GM06990 (cell line): ENCODE measurements at places on chromosomes 2 and 18.

DNA sequence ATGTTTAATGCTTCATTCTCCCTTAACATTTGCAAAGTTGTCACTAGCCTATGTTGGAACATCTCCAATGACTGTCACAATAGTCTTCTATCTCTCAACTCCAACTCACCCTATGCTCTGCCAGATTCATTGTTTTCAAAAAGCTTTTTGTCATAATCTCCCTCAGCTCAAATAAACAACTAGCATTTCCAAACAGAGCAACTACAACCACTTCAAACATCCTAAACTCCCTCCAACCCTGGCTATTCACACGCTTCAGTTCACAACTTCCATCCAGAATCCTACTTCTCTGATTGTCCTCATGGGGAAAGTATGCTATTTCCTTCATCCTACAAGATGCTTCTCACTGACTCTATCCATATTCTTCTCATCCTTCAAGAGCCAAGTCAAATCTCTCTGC lies 139.2 kb upstream of the VRK2 start:
- DNase-seq = no peak

DNA sequence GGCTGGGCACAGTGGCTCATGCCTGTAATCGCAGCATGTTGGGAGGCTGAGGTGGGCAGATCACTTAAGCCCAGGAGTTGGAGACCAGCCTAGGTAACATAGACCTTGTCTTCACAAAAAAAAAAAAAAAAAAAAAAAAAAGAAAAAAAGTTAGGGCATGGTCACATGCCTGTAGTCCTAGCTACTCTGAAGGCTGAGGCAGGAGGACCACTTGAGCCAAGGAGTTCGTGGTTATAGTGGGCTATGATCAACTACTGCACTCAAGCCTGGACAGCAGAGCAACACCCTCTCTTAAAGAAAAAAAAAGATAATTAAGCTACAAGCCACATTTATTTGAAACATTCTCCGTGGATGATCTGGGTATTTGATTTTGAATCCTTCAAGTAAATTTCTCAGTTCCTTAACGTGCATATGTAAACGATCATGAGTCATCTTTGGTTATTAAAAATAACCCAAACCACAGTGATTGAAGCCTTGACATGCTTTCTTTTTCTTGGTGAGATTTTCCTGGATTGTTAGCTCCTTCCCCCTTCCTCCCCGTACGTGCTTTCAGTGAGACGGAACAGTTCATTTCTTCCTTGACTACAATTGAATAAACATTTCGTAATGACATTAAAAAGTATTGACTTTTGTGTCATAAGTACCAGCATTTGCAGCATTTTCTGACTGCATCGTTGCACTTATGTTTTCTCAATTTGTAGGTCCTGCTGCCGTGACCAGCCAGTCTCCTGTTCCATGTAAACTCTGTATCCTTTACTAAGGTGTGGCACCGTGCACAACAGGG lies 20.3 kb downstream of the RMC1 start:
- no peak for DNase-seq

GRCh38 chr2:125312342-125312741 lies 1287.3 kb downstream of the CNTNAP5 start:
- DNase-seq = no peak

DNA sequence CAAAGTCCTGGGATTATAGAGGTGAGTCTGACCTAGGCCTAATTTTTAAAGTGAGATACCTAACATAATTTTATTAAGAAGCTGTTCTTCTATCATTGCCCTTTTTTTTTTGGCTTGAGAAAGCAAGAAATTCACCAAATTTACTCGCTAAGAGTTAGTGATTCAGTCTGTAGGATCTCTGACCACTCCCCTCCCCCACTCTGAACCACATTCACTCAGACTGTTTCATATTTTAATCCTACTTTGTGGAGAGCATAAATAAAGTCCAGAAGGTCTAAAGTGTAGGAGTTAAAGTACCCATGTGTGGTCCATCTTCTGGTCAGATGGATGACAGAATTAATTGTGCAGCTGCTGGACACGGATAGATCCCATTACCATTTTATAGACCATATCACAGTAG lies 115.8 kb upstream of the MGAT5 start:
- no peak for DNase-seq

- no peak for DNase-seq
Observed at GRCh38 chr2:180743401-180743800, 237.0 kb upstream of the UBE2E3 start.

DNA sequence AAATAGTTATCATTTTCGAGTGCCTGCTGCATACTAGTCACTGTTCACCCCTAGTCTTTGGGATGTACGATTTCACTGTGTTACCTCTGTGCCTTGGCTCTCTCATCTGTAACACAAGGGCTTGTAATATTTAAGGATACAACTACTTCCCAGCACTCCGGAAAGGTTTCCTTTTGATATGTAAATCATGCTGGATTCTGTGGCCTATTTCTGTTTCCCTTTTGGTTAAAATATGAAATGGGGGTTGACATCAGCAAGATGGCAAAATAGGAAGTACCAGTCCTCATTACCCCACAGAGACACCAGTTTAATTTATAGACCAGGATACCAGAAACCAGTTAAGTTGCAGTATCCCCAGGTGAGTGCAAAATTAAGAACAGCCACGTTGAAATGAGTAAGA lies 23.5 kb downstream of the PSMG2 start:
- DNase-seq = no peak

DNA sequence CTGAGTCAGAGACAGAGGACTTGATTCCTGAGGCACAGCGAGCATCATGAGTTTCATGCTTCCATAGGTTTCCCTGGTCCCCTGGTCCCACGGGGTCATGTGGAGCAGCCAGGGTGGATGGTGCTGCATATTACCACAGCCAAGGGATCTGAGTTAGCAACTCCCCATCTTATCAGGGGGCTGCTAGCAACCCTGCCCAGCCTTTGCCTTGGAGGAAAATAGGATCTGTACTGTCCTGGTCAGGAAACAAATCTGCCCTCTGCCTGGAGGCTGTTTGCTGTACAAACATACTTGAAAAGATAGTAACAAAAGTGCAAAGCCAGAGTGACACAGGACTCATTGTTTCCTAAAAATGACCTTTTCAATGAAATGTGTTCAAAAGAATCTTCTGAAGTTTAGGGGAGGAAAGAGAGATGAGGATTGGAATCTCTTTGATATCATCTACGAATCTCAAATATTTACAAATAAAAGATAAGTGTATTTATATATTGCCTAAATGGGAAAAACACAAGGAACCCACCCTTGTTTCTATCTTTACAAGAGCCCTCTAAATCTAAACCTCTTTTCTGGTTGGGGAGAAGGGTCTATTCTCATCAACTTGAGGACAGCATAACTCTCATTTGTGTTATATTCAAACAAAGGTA lies 194.8 kb downstream of the CD226 start:
- no peak for DNase-seq

GRCh38 chr2:138468617-138469016 lies 33.0 kb upstream of the SPOPL start:
- DNase-seq = no peak

- no peak for DNase-seq
Observed at GRCh38 chr18:59520562-59521355, 161.7 kb upstream of the LMAN1 start.

GRCh38 chr18:23908827-23909226 lies 105.7 kb upstream of the TTC39C start:
- no peak for DNase-seq

- no peak for DNase-seq
Observed at GRCh38 chr2:239232195-239232578, 168.6 kb downstream of the HDAC4 start.

DNA sequence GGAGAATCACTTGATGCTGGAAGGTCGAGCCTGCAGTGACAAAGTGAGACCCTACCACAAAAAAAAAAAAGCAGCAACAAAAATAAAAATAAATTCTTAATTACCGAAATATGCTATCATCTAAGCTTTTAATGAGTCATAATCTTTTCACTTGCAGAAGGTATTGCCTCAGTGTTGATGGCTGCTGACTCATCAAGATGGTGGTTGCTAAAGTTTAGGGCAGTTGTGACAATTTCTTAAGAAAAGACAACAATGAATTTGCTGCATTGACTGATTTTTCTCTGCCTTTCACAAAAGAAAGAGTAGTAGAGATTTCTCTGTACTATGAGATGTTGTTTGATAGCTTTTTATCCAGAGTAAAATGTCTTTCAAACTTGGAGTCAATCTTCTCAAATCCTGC lies 1809.0 kb downstream of the SUCLG1 start:
- no peak for DNase-seq

GRCh38 chr2:98367721-98368120 lies 21.5 kb downstream of the CNGA3 start:
- no peak for DNase-seq

DNA sequence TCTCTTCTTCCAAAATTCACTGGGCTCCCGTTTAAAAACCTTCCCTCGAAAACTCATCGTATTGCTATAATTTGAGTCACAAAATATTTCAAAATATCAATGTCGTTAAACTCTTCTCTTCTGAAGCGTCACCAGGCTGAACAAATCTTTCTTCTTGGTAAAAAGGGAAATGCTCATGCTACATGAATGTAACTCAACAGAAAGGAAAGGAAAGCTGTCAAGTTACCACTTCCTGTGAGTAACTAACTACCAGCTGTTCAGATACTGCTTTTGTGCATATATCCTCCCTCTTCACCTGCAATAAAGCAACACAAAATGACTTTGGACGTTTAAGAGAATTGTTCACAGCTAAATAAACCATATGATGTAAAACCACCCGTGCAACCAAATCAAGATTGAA lies 95.4 kb downstream of the DOCK10 start:
- DNase-seq = no peak

DNA sequence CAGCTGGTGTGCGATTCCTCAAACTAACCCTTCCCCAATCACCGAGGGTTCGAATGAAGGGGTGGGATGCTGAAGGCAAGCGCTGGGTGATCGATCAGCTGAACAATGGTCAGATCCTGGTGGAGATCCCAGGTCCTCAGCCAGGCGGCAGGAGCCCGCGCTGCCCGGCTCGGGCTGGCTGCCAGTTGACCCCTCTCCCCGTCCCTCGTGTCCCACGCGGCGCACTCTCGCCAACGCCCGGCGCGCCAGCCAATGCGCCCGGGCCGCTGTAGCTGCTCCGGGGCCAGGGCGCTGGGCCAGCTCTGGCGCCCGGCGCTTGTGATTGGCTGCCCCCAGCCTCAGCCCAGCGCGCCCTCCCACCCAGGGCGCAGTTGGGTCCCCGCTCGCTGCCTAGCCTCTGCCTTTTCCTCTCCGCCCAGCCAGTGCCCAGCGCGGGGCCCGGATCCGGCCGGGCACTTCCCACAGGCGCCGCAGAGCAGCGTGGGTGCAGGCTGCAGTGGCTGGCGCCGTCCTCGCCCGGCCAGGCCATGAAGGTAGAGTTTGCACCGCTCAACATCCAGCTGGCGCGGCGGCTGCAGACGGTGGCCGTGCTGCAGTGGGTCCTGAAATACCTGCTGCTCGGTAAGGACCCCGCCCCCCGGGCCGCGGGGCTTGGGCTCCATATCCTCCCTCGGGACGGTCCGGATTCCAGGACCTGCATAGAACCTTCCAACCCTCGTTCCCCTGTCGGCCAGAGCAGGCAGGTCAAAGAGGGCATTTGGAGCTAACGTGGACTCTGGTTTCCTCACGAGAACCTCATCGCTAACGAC lies at the start of gene MOGAT1:
Gene MOGAT1 (plus strand): TSS at position 400 of the 809 bp plus-strand sequence. CDS start 128 bp downstream, at position 528.
- no peak for DNase-seq

DNA sequence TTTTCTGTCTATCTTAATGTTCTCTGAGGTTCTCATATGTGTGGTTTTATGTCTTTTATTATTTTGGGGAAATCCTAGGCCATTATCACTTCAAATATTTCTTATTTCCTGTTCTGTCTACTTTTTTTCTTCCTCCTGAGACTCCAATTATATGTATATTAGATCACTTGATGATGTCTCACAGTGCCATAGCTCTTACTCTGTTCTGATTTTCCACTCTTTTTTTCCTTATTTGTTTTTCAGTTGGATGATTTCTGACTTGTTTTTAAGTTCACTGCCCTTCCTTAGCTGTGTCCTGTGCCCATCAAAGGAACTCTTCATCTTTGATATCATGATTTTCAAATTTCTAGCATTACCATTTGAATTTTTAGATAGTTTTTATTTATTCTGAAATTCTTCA lies 24.1 kb downstream of the FAM228B start:
- DNase-seq = no peak

DNA sequence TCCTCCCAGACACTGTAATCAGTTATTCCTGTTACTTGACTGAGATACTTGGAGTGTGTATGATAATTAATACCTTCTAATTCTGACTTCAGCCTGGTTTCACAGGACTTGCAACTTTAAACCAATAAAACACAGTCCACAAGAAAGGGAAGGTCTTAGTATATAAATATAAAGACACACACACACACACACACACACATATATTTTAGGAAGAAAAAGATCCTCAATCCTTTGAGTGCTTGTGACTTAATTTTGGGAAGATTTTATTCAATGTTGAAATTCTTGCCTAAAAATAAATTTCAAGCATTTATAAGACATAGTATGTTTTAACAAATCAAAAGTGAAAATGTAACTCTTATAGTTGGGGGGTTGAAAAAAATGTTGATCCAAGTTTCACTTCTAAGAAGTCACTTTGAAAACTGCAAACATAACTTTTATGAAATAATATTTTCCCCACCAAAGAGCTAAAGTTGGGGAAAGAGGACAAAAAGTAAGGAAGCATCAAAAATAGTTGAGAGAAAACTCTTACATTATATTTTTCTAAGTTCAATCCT lies 824 bp upstream of the VPS54 start:
- peak; percentile 41 for DNase-seq

GRCh38 chr18:76544511-76545345 lies 49.7 kb upstream of the ZNF516 start:
- no peak for DNase-seq

- no peak for DNase-seq
Observed at GRCh38 chr2:169468841-169469240, 10.5 kb upstream of the BBS5 start.

DNA sequence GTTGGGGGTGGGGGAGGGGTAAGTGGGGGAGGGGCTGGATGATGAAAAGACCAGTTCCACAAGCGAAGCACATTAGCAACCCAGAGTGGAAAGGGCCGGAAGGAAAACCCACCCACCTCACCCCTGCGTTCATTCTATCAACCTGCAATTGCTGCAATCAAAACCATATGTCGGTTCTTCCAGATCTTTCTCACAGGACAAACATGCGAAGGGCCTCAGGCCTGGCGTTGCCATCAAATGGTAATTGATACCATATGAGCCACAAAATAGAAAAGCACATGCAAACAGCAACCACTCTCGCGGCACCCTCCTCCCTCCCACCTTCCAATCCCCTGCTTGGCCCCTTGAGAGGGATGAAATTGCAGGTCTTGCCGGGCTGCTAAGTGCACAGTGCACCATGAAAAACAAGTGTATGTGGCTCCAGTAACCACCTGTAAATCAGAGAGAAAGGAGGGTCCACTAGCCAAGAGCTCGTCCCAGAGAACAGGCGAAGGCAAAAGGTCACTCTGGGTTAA lies 287.5 kb downstream of the TCF4 start:
- DNase-seq = no peak
